Thymus (tissue), 14 donors: ENCODE measurements at places on chromosomes 16 and 17.
A peak's percentile ranks its signal among the peaks of the same experiment; 100 is the strongest.

DNA sequence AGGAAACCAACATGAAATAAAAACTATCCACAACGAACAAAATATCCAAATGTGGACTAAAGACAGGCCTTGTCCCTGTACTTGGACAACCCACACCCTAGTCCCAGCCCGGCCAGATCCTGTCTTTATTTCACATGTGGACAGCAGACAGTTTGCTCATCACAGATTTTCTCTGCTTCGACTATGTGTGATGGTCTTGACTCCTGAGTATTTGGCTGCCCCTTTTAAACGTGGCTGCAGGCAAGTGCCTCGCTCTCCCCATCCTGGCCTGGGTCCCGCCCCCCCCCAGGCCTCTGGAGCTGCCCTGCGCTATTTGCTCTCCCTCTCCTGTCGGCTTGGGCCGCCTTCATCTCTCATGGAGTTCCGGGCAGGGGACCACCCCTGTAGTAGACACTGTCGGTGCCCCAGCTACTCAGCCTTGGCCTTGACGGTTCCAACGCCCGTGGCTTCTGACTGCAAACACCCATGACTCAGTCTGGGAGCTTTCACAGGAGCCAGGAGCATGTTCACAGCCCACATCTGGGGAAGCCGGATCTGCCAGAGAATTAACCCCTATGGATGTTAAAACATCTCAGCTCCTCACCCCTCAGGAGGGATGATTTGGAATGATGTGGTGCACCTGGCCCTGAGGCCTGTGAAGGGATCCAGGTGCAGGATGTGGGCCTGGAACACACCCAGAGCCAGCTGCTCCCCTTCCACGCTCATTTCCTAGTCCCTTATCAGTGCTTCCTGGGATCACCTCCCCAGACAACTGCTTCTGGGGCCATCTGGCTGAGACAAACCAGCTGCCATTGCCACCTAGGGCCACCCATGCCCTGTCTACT is 229.7 kb upstream of the RPL38 start:
- no peak for DNase-seq

DNA sequence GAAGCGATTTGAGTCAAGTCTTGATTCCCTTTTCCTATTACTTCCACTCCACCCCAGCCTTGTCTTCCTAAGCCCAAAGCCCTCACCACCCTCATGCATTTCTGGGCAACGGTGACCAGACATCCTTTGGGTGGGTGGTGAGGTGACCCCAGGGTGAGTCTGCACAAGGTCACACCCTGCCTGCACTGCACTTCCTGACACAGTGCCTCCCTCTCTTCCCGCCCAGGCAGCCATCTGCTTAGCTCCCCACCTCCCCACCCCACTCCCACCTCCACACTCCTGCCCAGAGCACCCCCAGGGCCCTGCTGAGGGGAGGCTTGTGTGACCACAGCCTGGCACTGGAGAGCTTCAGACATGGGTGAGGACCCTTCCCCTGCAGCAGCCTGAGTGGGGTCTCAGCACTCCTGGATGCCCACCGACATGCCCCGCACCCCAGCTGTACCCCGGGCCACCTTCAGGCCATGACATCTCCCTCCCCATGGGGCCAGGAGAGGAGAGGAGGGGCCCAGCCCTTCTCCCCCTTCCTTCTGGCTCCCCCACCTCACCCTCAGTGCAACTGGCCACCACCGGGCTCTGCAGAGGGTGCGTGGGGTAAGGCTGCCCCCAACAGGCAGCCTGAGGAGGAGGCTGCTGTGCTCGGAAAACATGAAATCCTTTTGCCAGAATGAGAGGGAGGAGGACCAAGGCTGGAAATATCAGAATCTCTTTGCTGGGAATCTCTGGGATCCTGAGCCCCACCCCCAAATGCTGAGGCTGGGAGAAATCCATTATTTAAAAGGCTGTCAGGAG is 68.6 kb downstream of the CCT6B start:
- no peak for DNase-seq

GRCh38 chr16:59848296-59848695 is 1114.2 kb upstream of the GOT2 start:
- DNase-seq = no peak

DNA sequence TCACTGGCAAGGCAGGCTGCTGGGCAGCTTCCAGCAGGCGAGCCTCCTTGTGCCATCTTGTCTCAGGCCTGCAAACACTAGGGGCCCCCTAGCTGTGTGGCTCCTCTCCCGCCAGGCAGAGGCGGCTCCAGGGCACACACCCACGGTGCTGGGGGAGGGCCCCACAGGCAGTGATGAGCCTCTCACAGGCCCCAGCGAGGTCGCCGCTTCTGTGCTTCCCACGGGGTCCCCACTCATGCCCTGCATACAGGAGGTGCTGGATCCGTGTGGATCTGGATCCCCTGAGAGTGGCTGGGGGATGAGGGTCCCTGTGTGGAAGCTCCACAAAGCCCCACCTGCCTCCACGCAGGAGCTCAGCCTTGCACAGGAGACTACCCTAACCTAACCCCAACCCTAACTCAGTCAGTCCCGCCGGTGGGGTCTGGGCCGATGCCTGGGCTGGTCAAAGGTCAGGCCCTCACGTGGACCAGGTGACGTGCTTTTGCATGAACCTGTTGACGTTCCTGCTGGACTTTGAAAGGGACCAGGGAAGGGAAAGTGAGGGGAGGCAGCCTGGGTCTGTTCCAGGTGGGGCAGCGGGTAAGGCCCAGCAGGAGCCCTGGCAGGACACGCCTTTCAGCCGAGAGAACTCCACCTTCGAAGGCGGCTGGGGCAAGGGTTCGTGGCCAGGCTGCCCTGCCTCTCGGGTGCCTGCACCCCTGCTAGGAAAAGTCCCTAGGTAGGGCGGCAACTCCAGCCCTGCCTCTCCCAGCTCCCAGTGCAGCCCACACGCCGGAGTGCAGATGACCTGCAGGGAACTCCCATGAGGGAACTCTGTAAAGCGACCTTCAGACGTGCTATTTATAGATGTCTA is 5.2 kb downstream of the SECTM1 start:
- no peak for DNase-seq

GRCh38 chr16:10741844-10742243 is 1.8 kb upstream of the NUBP1 start:
- DNase-seq = no peak

GRCh38 chr17:60039847-60040442 is 38.8 kb downstream of the HEATR6 start:
- no peak for DNase-seq

GRCh38 chr17:2395258-2396181 is 5.3 kb downstream of the MNT start:
- no peak for DNase-seq

GRCh38 chr17:71251951-71252350 is 868.9 kb upstream of the SOX9 start:
- DNase-seq = no peak

- no peak for DNase-seq
Measured at GRCh38 chr17:57956291-57957119, 1.3 kb upstream of the CUEDC1 start.

DNA sequence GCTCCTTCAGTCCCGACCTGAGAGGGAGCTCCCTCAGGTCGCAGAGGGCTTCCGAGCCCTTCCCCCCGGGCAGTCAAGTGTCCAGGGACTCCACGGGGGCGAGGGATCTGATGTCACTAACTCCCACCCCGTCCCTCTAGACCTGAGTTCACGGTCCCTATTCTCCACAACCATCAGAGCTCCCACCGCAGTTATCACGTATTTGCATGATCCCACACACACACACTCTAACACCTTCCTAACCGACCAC is 3.7 kb upstream of the PER1 start:
- no peak for DNase-seq

- DNase-seq = no peak
Measured at GRCh38 chr16:19948186-19949104, 63.8 kb upstream of the GPRC5B start.

- no peak for DNase-seq
Measured at GRCh38 chr16:47052666-47053640, 79.5 kb upstream of the DNAJA2 start.

- no peak for DNase-seq
Measured at GRCh38 chr16:72015124-72015523, 6.6 kb downstream of the DHODH start.

DNA sequence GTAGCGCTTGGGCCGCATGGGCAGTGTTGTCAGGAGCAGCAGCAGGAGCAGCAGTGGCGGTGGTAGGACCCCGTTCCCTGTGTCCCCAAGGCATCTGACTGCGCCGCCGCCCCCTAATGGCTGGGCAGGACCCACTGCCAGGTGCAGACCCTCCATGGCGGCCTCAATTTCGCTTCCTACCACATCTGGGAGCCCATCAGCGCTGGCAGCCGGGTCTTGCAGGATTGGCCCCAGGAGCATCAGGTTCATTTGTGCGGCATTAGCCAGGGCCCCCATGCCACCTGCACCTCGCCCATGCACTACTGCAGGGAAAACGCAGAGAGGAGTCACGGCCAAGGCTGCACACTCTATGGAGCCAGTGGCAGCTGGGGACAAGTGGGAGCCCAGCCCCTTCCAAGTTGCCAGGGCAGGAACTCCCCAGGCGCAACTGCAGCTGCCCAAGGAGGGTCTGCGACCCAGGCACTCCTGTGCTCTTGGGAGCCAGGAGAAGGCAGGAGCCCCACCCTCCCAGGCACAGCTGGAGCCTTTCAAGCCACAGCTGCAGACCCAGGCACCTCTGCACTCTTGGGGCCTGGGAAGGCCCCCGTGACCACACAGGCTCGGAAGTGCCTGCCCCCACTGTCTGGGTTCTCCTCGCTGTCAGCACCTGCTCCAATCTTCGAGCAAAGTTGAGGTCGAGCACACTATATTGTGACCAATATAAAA is 594.2 kb downstream of the KCNJ18 start:
- no peak for DNase-seq

GRCh38 chr16:3988011-3988410 is 107.5 kb upstream of the CREBBP start:
- DNase-seq = no peak

DNA sequence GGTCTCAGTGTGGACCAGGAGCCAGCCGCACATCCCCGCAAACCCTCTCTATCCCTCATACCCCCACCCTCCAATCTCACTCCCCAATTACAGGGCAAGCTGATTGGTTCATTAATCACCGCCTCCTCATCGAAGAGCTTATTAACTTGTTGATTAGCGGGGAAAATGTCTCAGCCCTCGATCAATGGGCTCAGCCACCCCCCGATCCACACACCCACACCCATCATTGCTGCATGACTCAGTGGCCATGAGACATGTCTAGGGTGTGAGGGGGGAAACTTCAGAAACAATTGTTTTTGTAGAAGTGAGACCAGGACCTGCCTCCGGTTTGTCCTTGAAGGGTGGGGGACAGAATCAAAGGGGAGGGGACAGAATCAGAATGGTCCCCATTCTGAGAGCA is 2.5 kb upstream of the PYY start:
- no peak for DNase-seq

GRCh38 chr16:77939968-77940367 is 82.4 kb upstream of the CLEC3A start:
- no peak for DNase-seq

GRCh38 chr17:56577843-56578204 is 15.7 kb upstream of the NOG start:
- DNase-seq = no peak

GRCh38 chr17:67011527-67012175 is 32.7 kb upstream of the CACNG1 start:
- DNase-seq = no peak

GRCh38 chr16:1678500-1679098 is 520 bp downstream of the JPT2 start:
- DNase-seq = peak; percentile 28

DNA sequence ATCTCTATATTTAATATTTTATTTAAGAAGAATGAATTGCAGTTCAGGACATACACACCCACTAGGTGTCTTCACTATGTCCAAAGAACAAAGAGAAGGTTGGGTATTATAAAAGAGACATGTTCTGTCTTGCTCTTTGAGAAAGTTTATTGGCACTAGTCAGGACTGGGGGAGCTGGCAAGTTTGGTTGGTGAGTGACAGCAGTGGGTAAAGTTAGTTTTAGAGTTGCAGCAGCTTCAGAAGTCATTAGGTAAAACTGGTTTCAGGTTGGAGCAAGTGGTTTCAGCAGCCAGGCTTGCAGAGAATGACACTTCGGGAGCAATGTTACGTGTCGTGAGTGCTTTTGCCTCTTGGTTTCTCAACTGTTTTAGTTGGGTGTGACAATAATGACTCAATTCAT is 142.2 kb upstream of the HS3ST3A1 start:
- DNase-seq = no peak

GRCh38 chr16:65909310-65910050 is 457.0 kb upstream of the CDH5 start:
- no peak for DNase-seq

DNA sequence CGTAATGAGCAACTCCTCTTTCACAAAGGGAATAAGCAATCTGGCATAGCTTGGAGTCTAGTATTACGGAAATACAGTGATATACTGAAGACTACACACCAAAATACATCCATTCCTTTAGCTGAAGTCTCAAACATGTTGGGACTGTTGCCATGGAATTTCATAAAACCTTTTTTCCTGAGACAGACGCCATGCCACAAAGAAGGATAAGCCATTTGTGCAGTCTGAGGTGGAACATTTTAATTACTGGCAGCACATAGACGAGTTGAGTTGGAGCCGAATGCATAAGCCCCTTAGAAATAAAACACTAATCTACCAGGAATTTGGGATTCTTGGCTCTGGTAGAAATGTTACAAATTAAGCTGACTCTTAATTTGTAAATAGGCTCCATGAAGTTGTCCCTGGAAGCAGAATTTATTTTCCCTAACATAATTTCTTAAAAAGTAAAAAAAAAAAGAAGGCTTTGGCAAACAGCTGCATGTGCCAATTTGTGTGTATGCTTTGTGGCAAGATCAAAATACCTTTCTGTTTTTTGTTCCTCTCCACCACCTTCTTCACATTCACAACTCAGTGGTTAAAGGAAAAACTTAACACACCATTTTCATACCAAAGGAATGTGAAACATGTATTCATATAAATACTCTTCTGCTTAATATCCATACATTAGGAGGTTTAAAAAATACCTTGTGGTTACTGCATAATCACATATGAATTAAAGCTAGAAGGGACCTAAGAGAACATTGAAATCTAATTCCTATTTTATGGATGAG is 25.5 kb downstream of the GRB7 start:
- no peak for DNase-seq

DNA sequence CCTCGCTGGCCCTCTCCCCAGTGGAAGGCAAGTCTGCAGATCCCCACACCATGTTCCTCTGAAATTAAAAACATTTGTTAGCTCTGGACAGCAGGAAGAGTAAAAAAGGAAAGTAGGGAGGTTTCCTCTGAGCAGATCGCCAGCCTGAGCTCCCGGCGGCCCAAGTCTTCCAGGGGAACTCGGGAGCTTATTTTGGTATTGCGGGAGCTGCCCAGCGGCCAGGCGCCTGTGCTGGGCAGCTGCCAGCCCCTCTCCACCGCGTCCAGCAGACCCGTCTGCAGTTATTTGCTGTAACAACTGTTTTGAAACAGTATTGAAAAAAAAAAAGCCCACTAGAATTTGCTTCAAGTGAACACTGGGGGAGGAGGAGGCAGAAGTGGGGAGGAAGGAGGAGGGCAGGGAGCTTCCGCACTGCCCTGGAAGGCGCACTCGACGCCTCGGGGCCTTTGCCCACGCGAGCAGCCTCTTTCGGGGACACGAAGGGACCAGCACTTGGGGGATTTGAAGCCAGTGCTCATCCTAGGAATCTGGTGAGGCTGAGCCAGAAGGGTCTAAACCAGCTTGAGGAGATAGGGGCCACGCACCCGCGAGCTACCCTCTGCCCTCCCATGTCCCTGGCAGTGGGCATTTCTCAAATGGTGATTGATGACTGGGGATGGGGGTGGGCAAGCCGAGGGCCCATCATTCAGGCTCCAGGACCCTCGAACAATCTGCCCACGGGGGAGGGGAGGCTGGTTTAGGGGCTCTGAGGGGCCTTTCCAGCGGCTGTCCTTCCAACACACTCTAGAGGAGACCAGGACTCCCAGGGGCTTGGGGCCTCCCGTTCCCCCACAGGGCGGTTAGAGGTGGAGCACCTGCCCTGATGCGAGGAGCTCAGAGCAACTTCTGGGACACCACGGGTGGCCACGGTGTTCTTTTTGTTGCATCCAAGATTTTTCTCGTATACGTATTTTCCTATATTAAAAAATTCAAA is 3.0 kb upstream of the BAHCC1 start:
- no peak for DNase-seq
